ENCODE measurements at places on chromosomes 6 and 20. TPM values are rescaled to one million over a fixed set of nuclear protein-coding genes. Genes with fewer than 3 reads are reported as not detected.

The GTSF1L gene
- not detected for total RNA-seq

The OR2H2 gene
- total RNA-seq = not detected

The MGME1 gene
- 7.0 TPM for total RNA-seq

The COL12A1 gene
- total RNA-seq = 194 TPM

The CD93 gene
- 7.8 TPM for total RNA-seq

The HFE gene
- 19.0 TPM for total RNA-seq

Measured in cardiac atrium fibroblast (primary cell).